Sciatic nerve (tissue), 2 donors: ENCODE measurements at places on chromosomes 1 and 21.

GRCh38 chr1:64584479-64584878, 114.5 kb downstream of the CACHD1 start:
- no peak for DNase-seq

- DNase-seq, result no peak
These were observed 442.6 kb upstream of the ADGRL2 start for GRCh38 chr1:81358151-81358550.

DNA sequence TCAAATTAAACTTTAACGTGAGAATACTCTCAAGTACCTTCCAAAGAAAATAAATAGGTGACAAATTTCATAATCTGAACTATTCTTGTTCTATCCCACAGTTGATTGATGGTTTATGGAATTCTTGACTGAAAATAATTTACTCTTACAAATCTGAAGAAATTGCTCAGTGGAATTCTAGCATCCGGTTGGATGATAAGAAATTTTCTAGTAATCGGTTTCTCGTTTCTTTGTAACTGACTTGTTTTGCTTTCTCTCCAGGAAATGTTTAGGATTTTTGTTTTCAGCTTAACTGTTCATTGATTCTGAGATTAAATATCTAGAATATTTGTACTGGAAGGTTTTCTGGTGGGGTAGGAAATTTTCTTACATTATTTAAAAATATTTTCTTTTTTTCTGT, 558.9 kb upstream of the ADAMTS5 start:
- DNase-seq, result no peak

DNA sequence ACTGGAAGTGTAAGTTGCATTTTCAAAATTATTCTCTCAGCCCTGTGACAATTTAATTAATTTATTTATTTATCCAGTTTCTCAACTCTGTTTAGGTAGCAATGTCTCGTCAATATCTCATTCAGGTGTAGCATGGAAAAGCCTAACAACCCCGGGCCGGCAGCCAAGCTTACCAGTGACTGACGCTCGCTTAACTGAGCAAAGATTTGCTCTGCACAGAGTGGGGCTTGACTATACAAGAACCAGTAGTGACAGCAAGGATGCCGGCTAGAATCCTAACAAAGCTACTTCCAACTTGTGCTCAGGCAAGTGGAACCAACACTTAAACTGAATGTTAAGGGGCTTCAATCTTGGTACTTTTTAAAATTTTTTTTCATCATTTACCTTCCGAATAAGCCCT, 80.9 kb upstream of the ESRRG start:
- DNase-seq, result no peak

DNA sequence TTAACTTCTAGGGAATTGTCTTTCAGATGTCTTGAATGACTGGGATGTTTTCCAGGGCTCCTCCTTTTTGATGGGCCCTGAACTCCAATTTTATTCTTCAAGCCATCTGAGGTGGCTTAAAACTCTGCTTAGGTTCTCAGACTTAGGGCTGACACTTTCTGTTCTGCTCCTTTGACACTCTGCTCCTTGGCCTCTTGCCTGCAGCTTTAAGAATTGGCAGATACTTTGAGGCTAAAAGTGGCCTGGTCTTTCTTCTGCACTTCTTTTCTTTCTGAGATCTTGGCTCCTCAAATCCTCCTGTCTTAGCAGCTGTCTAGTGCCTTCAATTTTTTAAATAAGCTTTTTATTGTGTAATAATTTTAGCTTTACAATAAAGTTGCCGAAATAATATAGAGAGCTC, 294.6 kb downstream of the RPS6KC1 start:
- DNase-seq, result no peak

DNA sequence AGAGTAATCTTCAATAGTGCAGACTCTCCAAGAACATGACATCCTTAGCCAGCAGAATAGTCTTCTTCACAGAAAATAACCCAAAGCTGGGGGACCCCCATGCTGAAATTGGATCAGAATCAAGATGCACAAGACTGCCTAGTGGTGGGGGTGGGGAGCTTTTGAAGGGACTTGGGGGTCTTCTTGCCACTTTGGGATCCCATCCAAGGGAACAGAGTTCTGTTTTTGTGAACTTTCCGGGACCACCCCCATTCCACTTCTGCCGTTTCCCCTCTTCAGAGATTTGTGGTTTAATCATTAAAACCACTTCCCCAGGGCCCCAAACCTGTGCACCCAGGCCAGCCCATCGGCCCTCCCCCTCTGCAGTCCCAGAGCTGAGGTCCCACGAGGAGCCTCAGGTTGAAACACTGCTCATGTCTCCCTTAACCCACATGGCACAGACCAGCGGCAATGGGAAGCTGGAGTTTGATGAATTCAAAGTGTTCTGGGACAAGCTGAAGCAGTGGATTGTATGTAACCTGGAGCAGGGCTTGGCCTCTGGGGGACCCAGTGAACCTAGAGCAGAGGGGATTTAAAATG, 44.9 kb downstream of the CAPN9 start:
- DNase-seq, result no peak

DNA sequence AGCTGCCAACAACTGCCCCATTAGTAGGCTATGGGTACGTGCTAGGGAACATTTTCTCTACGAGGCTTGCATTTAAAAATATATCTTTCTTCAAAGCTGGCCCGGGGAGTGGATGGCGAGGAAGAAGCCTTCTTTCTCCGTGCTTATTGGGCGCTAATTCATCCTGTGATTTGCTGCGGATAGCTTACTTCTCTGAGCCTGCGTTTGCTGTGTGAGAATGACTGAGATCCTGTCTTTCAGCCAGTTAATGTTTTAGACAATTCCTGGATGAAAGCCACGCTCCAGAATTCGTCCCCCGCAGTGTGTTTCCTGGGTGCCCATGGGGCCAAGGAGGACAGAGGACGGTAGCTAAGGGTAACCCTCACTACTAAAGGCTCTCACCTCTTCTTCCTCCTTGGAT, 57.8 kb upstream of the TARBP1 start:
- DNase-seq, result no peak

DNA sequence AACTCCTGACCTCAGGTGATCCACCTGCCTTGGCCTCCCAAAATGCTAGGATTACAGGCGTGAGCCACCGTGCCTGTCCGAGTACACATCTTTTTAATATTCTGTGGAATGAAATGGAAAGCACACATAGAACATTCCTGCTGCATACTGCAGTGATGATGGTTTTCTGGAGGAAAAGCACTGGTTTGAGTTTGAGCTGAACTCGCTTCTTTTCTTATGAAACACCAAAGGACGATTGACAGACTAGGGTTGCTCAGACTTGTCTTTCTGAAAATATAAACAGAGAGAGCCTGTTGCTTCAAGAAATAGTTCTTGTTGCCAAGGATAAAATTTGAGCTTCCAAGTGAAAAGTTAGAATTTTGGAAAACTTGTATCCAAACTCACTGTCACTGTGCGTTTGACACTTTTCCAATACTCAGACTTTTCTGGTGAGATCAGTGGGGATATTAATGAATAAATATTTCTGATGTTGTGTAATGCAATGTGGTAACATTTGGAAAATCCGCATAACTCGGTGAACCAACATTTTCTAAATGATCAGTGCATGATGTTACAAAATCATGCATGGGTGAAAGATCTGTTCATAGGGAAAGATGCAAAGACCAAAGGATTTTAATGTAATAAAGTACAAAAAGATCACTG, 15.0 kb upstream of the ERMAP start:
- DNase-seq, result no peak

DNA sequence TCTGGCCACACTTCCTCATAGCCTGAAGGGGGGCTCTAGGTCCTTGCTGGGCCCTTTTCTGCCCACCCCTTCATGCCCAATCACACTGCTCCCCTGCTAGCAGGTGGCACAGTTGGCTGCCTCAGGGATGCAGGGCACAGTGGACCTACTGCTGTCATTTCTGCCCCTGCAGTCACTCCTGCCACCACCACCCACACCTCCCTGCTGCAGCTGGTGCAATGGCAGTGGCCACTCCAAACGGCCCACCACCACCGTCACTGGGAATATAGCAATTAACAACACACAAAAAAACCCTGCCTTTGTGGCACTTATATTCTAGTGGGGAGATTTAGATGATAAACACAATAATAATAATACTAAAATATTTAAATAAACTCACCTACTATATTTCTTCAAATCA, 162.4 kb upstream of the DUSP10 start:
- no peak for DNase-seq

- no peak for DNase-seq
These were observed 124.5 kb downstream of the PTPRC start for GRCh38 chr1:198763298-198763714.

DNA sequence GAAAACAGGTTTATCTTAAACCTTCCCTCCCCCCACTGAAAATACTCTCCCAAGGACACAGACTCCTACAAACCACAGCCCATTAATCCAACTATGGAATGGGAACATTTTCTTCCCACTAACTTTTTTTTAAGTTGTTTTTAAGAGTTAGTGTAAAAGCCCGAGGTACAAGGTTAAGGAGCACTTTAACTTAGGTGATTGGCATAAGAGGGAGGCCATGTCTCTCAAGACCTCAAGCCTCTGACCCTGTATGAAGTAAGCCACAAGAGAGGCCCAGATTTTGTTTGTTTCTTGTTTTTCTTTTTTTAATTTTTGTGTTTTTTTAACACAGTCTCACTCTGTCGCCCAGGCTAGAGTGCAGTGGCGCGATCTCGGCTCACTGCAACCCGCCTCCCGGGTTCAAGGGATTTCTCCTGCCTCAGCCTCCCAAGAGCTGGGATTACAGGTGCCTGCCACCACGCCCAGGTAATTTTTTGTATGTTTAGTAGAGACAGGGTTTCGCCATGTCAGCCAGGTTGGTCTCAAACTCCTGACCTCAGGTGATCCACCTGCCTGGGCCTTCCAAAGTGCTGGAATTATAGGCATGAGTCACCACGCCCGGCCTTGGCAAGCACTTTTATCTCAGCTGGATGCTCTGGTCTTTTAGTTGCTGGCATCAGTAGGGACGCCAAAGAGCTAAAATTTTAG, 14.4 kb downstream of the ARMH1 start:
- DNase-seq, result no peak

- DNase-seq, result no peak
These were observed 136.5 kb downstream of the TSEN15 start for GRCh38 chr1:184188037-184188436.

DNA sequence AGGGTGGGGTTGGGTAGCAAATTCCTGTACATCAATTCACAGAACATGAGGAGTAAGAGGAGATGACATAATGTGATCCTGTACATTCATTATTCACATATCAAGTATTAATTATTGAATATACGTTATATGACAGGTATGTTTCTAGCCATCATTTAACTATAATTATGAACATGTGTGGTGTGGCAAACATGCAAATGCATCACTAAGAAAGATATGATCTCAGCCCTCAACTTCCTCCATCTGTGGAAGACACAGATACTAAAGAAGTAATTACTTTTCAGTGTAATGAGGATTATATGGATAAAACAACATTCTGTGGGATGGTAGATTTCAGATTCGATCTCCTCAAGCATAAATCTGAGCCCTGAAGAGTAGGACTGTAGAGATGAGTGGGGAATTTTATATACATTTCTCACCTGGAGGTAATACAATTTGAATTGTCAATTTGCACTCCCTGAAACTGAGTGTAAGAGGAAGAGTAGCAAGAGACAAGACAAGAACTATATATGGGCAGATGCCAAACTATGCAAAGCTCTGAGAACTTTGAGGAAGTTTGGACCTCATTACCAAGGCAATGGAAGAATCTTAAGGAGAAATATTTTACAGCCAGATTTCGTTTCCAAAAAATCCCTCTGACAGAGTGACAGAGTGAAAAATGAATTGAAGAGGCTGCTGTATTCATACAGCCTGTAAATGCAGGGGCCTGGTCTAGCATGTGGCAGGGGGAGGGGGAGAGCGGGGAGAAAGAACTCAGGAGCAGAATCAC, 275.5 kb downstream of the TPR start:
- no peak for DNase-seq

- peak; percentile 53 for DNase-seq
These were observed 29.2 kb downstream of the CDCA8 start for GRCh38 chr1:37721565-37721964.

GRCh38 chr1:14924455-14925331, 228.9 kb upstream of the TMEM51 start:
- no peak for DNase-seq

GRCh38 chr21:15275615-15276235, 210.9 kb upstream of the NRIP1 start:
- no peak for DNase-seq

- DNase-seq, result no peak
These were observed 395.4 kb upstream of the ADAMTS5 start for GRCh38 chr21:27362249-27362648.

- DNase-seq, result no peak
These were observed 9.5 kb upstream of the CSF1 start for GRCh38 chr1:109901141-109901523.

DNA sequence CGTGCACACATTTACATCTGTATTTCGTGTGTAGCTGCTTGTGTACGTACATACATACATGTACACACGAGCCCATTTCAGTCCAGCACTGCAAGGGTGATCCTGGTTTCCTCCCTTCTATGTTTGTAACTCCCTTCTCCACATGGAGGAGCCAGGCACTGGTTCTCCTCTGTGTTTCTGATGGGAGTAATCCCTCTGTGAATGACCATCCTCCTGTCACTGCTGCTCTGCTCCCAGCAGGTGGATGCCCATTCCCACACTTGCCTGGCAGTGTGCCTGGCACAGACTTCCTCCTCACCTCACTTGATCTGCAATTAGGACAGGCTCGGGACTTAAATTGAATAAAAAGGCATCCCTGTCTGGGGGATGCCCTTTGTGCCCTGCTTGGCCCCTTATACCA, 37.1 kb downstream of the TRAPPC10 start:
- DNase-seq, result no peak

DNA sequence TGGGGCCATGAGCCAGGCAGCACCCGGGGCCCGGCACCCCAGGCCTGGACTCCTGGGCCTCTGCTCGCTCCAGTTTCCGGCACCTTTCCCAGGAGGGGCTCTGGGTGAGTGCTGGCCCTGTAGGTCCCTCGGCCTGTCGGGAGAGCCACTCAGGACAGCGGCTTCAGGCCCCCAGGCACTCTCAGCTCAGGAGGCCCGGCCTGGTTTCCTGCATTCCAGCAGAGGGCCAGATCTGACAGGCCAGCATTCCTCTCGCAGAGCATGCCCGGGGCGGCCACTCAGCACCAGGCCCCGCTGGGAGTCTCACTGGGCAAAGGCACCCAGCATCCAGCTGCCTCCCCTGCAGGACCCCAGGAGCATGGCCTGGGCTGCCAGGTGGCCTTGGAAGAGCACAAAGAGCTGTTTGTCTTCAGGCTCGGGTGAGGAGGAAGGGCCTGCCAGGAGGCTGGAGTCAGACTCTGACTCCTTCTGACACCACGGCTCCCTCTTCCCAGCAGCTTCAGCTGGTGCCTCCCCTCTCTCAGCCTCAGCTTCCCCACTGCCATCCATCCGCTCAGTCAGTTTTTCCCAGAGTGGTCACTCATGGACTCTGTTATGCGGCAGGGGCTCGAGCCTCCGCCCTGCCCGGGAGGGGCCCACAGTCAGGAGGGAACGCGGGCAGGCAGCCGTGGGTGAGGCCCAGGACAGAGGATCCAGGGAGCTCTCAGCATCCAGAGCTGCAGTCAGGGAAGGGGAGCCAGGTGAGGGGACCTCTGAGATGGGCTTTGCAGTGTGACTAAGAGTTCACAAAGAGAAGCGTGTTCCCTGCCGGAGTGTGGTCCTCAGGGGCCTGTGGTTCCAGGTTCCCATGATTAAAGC, 51.7 kb downstream of the WNT9A start:
- peak; percentile 59 for DNase-seq

DNA sequence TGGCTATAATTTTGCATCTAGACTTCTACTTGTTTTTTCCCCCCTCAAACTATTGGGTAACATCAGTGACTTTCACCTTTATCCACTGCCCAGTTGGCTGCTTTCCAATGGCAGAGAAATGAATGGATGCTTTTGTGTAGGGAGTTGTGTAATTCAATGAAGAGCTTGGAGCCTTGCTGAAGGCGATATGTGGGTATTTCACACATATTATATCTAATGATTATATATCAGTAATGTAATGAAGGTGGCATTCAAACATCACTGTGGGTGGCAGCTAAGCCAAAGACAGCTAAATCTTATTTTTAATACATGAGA, 81.2 kb downstream of the TGFB2 start:
- peak; percentile 73 for DNase-seq
